ENCODE measurements at places on chromosomes 13 and 19.

- H3K4me1 ChIP-seq = peaks cover 12% of the 10 kb centered on the region
- DNase-seq = no peak
- no peaks in the 10 kb centered on the region for H3K36me3 ChIP-seq
- H3K27me3 ChIP-seq = peaks cover 54% of the 10 kb centered on the region
Observed at GRCh38 chr13:27034678-27035111, 136.9 kb downstream of the USP12 start.

DNA sequence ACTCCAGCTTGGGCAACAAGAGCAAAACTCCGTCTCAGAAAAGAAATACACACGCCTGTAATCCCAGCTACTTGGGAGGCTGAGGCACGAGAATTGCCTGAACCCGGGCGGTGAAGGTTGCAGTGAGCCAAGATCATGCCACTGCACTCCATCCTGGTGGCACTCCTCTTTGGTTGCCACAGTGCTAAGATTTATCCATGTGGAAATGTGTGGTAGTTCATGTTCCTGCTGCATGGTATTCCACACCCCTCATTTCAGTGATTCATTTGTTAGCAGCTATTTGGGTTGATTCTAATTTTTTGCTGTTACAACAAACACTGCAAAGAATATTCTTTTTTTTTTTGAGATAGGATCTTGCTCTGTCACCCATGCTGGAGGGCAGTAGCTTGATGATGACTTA is 12.1 kb downstream of the IFNL3 start:
- H3K27ac ChIP-seq = no peak overlapping the region
- DNase-seq = no peak
- peaks cover 32% of the 10 kb centered on the region for H3K27me3 ChIP-seq
- peaks cover 2% of the 10 kb centered on the region for H3K4me1 ChIP-seq
- no peaks in the 10 kb centered on the region for H3K36me3 ChIP-seq

DNA sequence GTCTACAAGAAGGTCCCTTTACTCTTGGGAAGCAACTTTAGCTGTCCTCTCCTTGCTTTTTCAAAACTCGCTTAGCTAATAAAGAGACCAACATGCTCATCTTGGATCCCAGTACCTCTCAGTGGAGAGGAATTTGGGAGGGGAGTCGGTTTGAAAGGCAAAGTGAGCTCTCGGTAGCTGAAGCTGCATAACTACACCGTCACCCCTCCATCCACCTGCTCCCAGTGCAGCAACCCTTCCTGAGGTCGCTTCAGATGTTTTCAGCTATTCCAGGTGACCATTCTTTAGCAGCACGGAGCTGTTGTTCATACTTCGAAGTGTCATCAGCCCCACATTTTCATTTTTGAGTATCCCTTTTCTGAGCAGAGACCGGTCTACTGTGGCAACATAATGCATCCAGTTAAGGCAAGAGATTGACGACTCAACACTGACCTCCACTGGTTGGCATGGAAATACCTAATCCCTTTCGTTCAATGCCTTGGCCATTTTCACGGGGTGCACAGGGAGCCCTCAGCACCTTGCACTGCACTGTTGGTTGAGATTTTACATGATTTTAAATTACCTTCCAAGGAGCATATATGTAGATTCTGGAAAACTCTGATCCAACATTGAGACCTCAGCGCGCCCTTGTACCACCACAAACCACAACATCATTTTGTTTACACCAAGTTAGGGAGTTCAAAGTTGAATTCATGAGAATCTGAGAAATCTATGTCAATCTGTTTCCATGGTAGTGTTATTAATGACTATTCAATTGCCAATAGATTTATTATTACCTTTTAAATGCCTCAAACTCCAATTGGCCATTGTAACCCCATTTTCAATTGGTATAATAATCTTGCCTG is 42.2 kb downstream of the DLEU7 start:
- peak overlapping the region; percentile 19 for H3K4me3 ChIP-seq
- no peaks in the 10 kb centered on the region for H3K36me3 ChIP-seq
- H3K4me1 ChIP-seq = peaks cover 15% of the 10 kb centered on the region
- H3K27ac ChIP-seq = no peak overlapping the region

- no peak overlapping the region for H3K4me3 ChIP-seq
- H3K4me1 ChIP-seq = peaks cover 9% of the 10 kb centered on the region
- H3K27ac ChIP-seq = peak overlapping the region; percentile 34
Observed at GRCh38 chr19:2032296-2032941, 16.9 kb upstream of the BTBD2 start.

DNA sequence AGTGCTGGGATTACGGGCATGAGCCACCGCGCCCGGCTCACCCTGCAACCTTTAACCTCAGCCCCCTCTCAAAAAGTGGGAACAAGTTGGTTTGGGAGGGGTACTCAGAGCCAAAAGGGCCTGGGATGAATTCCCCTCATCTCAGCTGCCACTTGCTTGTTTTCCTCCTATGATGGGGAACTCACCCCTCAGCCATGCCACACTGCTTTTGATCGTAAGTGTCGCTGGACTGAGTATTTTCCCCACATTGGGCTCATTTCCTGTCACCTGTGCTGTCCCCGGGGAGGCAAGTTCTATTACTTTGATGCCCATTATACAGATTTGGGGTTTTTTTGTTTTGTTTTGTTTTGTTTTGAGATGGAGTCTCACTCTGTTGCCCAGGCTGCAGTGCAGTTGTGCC is 6.5 kb downstream of the R3HDM4 start:
- no peak overlapping the region for H3K27ac ChIP-seq
- no peaks in the 10 kb centered on the region for H3K27me3 ChIP-seq

DNA sequence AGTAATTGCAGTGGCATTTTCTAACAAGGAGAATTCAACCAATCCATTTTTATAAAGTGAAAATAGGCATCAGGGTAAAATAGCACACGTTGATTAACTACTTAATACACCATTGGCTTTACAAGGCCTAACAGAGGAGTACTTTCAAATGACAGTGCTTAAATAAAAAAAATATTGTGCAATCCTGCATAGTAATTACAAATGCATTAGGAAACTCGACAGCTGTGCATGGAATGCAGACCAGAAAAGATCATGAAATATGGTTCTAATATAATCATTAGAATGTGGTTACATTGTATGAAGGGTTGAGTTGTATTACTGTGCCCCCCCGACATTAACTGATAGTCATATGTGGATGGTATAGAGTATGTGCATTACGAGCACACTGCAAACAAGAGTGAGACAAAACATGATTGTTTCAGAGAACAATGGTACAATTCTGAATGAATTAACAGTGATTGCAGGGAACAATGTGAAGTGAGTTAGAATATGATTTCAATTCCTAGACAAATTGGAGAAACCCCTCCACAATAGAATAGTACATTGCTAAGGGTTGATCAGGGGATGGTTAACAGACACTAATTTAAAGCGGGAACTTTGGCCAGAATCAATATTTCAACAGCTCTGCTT is 270.6 kb downstream of the GPC5 start:
- H3K36me3 ChIP-seq = no peaks in the 10 kb centered on the region
- no peaks in the 10 kb centered on the region for H3K27me3 ChIP-seq
- H3K4me3 ChIP-seq = no peak overlapping the region
- DNase-seq = no peak

GRCh38 chr13:109599901-109600657 is 186.3 kb downstream of the IRS2 start:
- no peak overlapping the region for H3K4me3 ChIP-seq
- H3K27me3 ChIP-seq = no peaks in the 10 kb centered on the region
- no peak for DNase-seq
- no peaks in the 10 kb centered on the region for H3K36me3 ChIP-seq
- H3K4me1 ChIP-seq = no peaks in the 10 kb centered on the region
- no peak overlapping the region for H3K27ac ChIP-seq

- DNase-seq = no peak
- H3K36me3 ChIP-seq = peaks cover 3% of the 10 kb centered on the region
- H3K27ac ChIP-seq = no peak overlapping the region
Observed at GRCh38 chr19:2083174-2083854, 12.8 kb downstream of the MOB3A start.

DNA sequence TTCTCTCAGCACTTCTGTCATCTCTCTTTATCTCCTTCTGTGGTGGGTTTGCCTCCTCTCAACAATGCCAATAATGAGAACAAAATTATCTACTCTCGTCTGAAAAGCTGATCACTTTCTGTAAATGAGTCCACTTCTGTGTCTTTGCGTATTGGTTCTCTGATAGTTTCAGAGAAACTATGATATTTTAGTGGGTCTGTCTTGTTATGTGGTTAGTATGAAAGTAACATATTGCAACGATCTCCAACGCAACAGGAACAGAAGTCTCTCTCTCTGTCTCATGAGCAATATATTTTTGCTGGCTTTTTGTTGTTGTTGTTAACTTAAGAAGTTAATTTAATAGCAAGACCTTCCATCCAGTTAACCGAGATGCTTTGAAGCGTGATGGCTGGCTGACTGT is 47.8 kb upstream of the SLITRK6 start:
- no peaks in the 10 kb centered on the region for H3K27me3 ChIP-seq
- no peak overlapping the region for H3K4me3 ChIP-seq
- H3K27ac ChIP-seq = no peak overlapping the region
- no peaks in the 10 kb centered on the region for H3K4me1 ChIP-seq

GRCh38 chr19:21498651-21499050 is 6.8 kb upstream of the ZNF429 start:
- H3K4me1 ChIP-seq = no peaks in the 10 kb centered on the region
- no peak overlapping the region for H3K27ac ChIP-seq

GRCh38 chr19:4682417-4683200 is 12.5 kb upstream of the MYDGF start:
- no peak overlapping the region for H3K27ac ChIP-seq
- H3K36me3 ChIP-seq = peaks cover 4% of the 10 kb centered on the region
- DNase-seq = no peak
- H3K4me1 ChIP-seq = no peaks in the 10 kb centered on the region
- H3K27me3 ChIP-seq = no peaks in the 10 kb centered on the region

DNA sequence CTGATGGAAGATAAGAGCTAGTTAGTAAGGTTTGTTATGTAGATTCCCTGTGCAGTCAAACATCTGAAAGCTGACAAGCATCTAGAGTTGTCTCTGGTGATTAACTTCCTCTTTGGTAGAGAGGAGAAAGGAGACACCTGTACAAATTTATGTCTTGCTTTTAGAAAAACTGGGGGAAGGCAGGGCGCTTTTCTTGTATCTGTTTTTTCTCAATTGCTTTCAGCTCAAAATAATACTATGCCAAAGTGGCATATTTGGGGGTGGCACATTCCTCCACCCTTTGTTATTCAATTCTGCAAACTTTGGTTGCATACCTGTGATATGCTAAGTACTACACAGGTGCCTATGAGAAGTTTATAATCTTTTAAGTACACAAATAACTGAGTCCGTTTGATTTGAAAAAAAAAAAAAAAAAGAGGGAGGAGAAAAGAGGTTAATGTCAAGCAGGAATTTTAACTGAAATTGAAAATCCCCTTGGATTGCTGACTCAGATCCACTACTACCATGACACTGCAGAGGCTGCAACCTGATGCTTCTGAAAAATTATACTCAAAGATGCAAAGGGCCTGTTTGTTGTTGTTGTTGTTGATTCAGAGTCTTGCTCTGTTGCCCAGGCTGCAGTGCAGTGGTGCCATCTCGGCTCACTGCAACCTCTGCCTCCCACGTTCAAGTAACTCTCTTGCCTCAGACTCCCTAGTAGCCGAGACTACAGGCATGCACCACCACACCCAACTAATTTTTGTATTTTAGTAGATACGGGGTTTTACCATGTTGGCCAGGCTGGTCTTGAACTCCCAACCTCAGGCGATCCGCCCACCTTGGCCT is 164.8 kb upstream of the NBEA start:
- H3K27ac ChIP-seq = no peak overlapping the region
- H3K4me3 ChIP-seq = no peak overlapping the region
- H3K4me1 ChIP-seq = no peaks in the 10 kb centered on the region
- H3K27me3 ChIP-seq = no peaks in the 10 kb centered on the region
- DNase-seq = no peak

DNA sequence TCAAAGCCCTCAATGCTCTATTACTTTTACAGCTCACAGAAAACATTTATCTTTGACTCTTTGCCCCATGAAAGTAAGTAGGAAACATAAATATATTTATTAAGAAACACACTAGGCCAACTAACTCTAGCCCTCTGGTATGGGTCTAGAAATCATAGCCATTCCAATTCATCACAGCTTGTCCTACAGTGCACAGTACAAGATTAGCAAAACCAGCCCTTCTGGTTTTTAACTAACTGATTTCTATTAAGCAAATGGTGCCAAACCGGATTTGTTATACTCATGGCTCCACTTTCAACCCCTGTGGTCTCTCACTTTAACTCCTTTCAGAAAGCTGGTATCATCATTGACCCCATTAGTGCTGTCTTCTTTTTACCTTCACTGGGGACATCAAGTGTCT is 5.6 kb upstream of the LRRC63 start:
- peak overlapping the region; percentile 90 for H3K27ac ChIP-seq
- no peak for DNase-seq
- peaks cover 14% of the 10 kb centered on the region for H3K4me1 ChIP-seq
- H3K4me3 ChIP-seq = peak overlapping the region; percentile 10

GRCh38 chr19:38168637-38169036 is 55.4 kb downstream of the DPF1 start:
- H3K27ac ChIP-seq = no peak overlapping the region
- no peaks in the 10 kb centered on the region for H3K27me3 ChIP-seq
- H3K36me3 ChIP-seq = peaks cover 15% of the 10 kb centered on the region

GRCh38 chr19:33240181-33240771 is 14.6 kb upstream of the SLC7A10 start:
- no peak overlapping the region for H3K4me3 ChIP-seq
- no peak for DNase-seq
- no peaks in the 10 kb centered on the region for H3K36me3 ChIP-seq

DNA sequence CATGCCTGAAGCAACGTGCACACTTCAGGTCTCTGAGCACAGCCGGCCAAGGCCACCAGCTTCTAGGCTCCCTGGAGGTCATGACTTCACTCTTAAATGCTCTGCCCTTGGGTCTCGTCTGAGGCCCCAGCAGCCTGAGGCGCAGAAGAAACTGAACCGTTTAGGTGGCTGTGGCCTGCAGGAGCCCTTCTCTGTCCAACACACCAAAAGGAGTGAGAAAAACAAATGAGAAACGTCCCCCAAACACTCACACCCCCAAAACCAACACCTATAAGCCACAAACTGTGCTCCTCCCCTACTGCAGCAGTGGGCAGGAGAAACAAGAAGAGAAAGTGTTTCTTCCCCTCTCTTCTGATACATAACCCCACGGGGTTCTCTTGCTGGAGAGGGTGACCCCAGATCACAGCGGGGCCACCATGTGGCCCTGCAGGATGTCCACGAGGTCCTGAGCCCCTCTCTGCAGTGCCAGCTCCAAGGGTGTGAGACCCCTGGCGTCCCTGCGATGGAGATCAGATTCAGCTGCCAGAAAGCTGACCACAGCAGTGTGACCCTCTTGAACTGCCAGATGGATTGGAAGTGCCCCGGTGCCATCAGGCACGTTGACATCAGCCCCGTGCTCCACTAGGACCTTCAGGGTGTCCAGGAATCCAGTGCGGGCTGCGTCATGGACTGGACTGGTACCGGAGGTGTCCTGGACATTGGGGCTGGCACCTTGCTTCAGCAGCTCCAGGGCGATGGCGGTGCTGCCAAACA is 1.0 kb upstream of the KRI1 start:
- H3K27me3 ChIP-seq = no peaks in the 10 kb centered on the region
- DNase-seq = no peak
- H3K4me1 ChIP-seq = peaks cover 39% of the 10 kb centered on the region
- H3K27ac ChIP-seq = peak overlapping the region; percentile 88
